Fibroblast of skin of scalp (primary cell): ENCODE measurements at places on chromosomes 16 and 17.

DNA sequence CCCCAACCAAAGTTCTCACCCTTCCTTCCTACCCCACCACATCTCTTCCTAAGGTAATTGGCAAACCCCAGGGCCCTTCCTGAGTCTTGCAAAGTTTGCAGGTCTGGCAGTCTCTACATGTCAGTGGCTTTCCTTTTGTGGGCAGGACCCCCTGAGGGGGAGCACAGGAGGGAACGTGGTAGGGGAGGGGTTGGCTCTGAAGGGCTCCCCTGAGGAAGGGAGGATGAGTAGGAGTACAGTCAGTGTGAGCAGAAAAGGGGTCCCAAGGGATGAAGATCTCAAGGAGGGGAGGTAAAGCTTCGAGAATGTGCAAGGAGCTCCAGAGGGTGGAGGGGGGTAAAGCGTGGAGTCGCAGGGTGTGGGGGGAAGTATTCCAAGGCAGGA, 206.9 kb downstream of the RAB11FIP4 start:
- DNase-seq, result peak; percentile 51

DNA sequence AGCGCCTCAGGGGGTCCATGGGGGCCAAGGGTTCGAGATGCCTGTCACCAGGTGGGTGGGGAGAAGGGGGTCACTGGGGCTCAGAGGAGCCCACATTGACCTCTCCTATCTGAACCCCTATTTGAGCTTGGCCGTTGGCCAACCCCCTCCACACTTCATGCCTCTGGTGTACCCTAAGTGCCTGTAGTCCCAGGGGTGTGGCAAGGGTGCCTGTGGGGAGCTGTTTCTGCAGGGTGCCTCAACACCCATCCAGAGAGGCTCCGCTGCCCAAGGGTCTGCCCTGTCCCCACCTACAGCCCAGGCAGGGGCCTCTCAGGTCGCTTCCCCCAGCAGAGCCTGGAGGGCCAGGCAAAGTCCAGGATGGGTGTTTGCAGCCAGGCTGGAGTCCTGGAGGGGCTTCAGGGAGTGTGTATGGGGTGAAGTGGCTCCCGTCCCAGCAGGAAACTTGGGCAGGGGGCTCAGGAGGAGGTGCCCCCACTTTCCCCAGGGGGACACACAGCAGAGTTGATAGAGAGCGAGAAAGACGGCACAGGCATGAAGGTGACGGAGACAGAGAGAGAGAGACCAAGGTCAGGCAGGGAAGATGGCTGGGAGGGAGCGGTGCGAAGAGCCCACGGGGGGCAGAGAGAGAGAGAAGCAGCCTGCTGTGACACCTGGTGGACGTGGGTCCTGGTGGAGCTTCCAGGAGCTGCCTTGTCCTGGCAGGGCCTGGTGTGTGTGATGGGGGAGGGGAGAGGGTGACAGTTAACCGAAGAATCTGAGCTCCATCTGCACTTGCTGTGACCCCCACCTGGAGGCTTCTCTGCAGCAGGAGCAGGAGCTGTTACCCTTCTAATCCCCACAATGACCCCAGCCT, at the start of gene SEPTIN12:
SEPTIN12 (minus strand) TSS at position 719 of the 856 bp plus-strand sequence; CDS start at position 19, 700 bp downstream.
- no peak for DNase-seq

DNA sequence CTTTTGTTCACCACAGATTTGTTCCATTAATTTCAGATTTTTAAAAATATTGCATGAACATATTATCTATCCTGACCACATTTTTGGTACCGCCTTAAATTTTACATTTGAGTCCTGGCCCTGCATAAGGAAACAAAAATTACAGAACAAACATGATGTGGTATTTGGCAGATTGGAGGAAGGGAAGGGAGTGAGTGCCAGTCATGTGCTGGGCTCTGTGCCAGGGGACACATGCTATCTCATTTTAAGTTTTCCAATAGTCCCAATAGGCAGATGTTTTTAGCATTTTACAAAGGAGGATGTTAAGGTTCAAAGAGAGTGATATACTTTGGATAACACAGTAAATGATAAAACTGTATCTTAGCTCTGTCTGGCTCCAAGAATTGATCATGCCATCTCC, 185.1 kb downstream of the CDK5R1 start:
- DNase-seq, result peak; percentile 26

DNA sequence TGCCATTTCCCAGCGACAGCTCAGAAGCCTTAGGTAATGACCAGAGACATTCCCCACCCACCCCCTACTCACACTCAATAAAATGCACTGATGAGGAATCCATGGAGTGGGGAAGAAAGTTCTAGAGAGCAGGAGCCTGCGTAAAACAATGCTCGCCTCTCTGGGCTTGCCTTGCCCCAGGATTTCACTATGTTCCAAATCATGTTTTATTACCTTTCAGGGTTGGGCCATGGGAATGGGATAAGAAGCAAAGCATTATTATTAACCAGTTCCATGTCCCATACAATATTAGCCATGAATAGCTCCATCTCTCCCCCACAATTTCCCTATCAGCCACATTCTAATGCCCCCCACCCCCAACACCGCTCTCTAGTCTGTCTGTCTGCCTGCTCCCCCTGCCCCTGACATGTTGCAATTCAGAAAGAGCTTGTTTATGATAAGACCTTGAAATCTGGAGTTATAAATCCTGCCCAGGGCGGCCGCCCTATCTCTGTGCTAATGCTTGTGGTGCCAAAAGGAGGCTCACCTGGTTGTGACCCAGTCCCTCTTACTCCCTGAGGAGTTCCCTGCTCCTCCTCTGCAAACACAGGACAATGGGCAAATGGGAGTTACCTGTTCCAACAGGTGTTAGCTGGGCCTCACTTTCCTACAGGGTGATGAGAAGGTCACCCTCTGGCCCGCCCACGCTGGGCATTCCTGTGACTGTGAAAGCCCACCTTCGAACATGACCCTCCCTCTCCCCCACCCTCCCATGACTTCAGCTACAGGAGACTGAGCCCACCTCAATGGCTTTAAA, 28.0 kb upstream of the DDX52 start:
- no peak for DNase-seq

DNA sequence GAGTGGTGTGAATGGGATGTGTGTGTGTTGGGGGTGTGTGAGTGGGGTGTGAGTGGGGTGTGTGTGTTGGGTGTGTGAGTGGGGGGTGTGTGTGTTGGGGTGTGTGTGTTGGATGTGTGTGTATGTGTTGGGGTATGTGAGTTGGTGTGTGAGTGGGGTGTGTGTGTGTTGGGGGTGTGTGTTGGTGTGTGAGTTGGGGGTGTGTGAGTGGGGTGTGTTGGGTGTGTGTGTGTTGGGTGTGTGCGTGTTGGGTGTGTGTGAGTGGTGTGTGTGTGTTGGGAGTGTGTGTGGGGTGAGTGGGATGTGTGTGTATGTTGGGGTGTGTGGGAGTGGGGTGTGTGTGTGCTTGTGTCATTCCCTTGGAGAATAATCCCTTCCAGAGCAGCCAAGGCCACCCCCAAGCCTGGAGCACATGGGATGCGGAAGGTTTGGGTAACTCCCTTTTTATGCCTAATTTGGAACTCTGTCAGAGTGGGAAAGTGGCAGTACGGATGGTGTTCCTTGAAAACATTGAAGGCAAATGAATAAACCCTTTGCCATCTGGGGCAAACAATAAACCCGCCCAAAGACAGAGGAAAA, 14.3 kb downstream of the RNF213 start:
- DNase-seq, result no peak

GRCh38 chr17:51743477-51743876, 415.0 kb downstream of the CA10 start:
- no peak for DNase-seq

- no peak for DNase-seq
Observed at GRCh38 chr17:83180996-83181481, 101.6 kb downstream of the METRNL start.

GRCh38 chr16:53232826-53233529, 178.2 kb downstream of the CHD9 start:
- no peak for DNase-seq

GRCh38 chr17:63973930-63974593, 1.3 kb upstream of the SCN4A start:
- DNase-seq, result no peak

DNA sequence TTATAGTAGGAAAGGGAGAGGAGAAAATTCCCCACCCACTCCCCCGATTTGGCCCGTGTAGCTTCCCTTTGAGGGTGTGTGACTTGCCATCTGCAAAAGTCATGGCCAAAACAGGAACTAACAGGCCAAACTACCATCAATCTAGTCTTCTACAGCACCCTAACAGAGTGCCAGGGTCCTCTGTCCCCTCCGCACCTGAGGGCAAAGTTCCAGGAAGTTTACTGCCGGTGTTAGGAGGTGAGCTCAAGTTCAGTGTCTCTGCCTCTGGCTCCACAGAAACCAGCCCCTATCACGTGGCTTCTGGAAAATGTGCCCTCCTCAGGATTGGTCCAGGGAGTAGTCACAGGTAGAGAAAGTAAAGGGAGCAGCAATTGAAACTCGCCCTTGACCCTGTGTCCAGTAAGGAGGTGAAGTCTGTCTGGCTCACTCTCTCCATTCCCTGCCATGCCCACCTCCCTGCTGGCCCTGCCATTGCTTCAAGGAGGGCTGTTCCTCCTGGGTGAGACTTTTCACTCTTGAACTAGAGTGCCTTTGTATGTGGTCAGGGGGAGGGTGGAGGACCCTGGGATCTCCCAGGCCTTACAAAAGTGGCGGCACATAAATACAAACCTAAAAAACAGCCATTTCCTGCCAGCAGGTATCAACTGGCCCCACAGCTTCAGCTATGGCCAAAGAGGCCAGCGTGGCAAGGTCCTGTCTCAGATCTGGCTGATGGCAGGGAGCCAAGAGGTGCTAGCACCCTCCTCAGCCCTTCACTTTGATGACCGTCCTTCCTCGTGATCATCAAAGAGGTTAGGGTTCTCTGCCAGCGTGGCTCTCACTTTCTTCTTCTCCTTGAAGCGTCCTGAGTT, 5.3 kb downstream of the PRR15L start:
- DNase-seq, result no peak

DNA sequence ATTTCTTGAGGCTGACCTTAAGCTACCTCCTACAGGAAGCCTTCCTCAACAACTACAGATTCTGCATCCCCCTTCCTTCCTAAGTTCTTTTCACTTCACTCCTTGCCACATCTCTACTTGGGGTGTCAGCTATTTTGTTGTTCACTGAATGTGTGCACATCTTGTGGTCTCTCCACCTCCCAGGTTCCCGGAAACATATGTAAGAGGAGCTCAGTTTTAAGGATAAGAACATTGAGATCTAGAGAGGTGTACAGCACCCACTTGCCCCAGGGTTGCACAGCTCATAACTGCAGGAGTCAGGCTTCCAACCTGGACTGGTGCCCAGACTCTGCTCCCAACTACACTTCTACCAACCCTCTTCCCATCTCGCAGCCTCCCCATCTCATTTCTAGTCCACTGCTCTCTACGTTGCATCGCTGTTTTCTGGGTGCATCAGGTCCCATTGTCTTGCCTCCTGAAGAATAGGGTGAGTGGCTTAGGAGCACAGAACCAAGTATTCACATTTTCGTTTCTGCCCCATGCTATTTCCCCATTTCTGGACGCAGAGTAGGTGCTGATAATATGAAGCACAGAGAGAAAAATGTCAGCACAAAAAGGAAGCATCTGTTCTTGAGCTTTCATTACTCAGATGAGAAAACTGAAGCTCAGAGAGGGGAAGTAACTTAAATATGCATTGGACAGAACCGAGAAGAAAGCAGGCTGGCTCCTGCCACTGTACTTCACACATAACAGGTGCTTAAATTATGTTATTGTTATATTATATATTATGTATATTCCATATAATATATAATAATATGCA, 292.0 kb upstream of the CCL2 start:
- no peak for DNase-seq

DNA sequence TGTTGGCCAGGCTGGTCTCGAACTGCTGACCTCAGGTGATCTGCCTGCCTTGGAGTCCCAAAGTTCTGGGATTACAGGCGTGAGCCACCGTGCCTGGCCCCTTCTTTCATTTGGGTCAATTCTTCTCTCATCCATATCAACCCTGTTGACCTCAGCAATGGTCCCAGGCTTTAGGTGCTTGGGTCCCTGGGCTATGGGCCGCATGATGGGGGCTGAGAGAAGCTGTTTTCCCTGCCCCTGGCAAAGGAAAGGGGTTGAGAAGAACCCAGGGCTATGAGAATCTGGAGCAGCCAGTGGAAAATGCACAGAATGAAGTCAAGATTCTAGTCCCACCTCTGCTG, 90.2 kb upstream of the TOB1 start:
- no peak for DNase-seq

- peak; percentile 75 for DNase-seq
Observed at GRCh38 chr17:48023400-48024148, 14.0 kb downstream of the COPZ2 start.

- DNase-seq, result no peak
Observed at GRCh38 chr16:70592106-70592571, 54.2 kb upstream of the IL34 start.

GRCh38 chr17:66952031-66952524, 12.4 kb upstream of the CACNG4 start:
- peak; percentile 76 for DNase-seq

DNA sequence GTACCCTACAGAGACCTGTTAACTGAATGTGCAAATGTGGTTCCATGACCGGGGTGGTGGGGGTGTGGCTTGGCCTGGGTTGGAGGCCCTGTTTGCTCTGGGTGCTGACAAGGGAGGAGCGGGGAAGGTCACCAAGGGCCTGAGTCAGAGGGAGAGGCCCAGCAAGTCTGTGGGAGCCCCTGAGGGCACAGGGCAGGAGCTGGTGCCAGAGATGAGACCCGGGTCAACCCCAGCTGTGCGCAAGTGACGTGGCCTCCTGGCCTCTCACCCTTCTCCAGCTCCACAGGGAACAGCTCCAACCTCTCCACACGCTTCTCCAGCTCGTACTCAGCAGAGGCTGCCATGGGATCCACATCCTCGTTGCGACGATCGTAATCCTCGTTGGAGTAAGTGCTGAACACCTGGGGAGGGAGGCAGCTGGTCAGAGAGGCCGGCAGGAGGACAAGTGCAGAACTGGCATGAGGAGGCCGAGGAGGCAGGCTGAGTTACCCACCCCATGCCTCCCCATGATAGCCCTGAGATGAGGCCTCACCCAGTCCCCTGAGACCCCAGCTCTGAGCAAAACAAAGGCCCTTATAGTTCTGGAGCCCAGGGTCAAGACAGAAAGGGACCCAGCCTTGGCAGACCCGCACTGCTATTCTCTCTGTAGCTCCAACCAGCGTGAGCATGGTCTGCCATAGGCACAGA, 5.5 kb downstream of the PPP1R9B start:
- no peak for DNase-seq

DNA sequence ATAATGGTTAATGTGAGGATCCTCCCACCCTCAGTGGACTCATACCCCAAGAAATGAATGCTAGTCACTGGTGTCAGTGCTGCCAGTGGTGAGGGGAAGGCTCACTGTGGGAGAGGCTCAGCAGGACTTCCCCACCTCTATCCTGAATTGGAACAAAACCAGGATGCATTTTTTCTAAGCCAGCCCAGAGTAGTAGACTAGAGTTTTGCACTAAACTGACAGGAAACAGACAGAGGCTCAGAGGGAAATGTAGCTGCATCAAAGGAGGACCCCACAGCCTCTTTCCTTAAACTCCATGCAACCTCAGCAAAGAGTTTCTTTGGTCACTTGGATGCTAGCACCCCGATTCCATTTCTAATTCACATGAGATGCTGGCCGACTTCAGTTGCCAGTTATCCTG, 10.7 kb upstream of the SKAP1 start:
- no peak for DNase-seq

GRCh38 chr17:17264430-17264829, 16.6 kb downstream of the COPS3 start:
- no peak for DNase-seq
